NCI-H1092 (cell line): ENCODE measurements at places on chromosomes 7 and 10.

DNA sequence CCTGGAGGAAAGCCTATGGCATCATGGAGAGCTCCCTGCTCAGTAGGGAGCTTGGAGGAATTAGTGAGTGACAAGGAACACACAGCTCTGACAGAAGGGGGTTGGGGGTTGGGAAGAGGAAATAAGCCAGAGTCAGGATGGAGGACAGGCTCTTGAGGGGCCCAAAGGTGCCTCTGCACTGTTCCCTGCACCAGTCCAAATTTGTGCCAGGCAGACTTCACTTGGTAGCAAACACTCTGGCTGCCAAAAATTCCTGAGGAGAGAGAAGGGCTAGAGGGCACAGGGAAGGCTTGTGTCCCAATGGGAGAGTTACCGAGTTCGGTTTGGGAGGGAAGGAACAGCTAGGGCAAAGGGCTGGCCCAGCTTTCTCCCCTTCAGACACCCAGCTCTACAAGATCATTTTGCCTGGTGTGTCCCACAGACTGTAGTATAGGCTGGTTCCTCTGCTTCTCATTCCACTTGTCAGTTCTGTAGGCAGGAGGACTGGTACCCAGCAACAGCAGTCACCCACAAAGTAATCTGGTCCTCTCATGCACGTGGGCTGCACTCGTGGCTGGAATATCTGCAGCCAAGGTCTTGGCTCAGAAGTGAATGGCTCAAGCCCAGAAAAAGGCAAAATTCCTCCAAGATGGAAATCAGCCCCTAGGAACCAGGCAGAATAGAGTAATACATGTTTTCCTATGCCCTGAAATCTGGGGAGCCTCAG lies 8.0 kb upstream of the KCNIP2 start:
- DNase-seq: no peak

- DNase-seq: no peak
Observed at GRCh38 chr7:8549046-8549445, 115.6 kb downstream of the NXPH1 start.

DNA sequence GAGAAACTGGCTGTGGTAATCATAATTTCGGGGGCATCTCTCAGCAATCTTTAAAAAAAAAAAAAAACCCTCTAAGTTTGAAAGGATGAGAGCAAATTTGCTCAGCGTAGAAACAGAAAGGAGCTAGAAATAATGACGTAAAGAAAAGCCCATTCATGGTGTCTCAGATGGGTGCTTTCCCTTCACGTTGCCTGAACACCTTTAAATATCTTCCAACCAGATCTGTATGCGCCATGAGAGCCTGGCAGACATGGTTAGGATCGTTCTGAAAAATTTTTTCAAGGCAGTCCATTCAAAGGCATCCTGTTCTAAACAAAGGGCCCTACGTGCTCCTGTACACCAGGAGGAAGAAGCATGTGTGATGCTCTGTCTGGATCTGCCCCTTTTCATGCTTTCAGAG lies 141.2 kb upstream of the C1QL3 start:
- DNase-seq: no peak

DNA sequence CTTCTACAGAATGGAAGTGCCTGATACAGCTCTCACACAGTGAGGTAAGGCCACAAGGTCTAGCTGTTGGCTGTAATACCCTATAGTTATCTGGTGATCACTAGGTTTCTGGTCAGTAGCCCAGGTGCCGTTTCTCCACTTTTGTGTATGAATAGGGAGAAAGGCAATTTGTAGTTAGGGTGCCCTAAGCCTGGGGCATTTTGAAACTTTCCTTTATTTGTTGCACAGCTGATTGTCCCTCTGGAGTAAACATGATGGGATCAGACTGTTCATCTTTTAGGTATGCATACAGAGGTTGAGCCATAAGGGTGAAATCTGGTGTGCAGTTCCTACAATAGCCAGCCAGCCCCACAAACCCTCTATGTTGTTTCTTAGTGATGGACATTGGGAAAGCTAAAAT lies 112.4 kb downstream of the ANKRD26 start:
- DNase-seq: no peak

GRCh38 chr10:98033515-98033914 lies 3.1 kb upstream of the CRTAC1 start:
- no peak for DNase-seq

- no peak for DNase-seq
Observed at GRCh38 chr10:132199268-132199853, 12.6 kb downstream of the DPYSL4 start.

DNA sequence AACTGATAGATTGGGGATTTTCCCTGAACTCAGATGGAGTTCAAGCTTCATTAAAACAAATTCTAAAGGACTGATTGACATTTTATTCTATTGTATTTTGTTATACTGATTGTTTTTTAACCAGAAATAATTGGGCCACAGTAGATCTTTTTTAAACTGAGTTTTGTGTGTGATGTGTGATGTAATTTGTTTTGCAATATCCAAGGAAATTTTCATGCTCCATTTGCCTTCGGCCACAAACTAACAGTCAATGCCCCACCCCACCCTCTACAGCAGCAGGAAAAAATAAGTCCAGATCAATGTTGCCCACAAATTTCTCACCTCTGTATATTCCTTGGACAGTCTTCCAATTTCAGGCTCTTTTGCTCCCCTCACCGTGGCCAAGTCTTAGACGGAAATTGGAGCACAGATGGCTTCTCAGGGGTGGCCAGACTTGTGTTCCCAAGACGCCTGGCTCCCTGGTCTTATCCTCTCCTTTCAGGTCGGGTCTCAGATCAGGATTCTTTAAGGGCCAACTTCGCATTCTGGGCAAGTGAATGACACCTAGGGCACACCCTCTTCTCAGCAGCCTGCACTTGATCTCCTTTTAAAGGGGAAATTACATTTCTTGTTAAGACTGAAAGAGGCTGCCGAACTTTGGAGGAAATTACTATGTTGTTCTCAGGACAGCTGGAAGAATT lies at the start of gene SVOPL:
TSS of gene SVOPL (minus strand) at position 506 of the 680 bp plus-strand sequence. CDS start 22,317 bp downstream, outside the sequence.
- no peak for DNase-seq

DNA sequence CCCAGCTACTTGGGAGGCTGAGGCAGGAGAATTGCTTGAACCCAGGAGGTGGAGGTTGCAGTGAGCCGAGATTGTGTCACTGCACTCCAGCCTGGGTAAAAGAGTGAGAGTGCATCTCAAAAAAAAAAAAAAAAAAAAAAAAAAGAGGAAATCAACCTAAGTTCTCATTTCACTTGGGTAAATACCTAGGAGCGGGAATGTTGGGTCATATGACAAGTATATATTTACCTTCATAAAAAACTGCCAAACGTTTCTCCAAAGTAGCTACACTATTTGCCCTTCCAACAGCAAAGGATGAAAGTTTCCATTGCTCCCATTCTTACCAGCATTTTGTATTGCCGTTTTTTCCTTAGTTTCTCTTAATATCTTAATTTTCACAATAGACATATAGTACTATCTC lies 9.8 kb downstream of the P4HA1 start:
- no peak for DNase-seq

DNA sequence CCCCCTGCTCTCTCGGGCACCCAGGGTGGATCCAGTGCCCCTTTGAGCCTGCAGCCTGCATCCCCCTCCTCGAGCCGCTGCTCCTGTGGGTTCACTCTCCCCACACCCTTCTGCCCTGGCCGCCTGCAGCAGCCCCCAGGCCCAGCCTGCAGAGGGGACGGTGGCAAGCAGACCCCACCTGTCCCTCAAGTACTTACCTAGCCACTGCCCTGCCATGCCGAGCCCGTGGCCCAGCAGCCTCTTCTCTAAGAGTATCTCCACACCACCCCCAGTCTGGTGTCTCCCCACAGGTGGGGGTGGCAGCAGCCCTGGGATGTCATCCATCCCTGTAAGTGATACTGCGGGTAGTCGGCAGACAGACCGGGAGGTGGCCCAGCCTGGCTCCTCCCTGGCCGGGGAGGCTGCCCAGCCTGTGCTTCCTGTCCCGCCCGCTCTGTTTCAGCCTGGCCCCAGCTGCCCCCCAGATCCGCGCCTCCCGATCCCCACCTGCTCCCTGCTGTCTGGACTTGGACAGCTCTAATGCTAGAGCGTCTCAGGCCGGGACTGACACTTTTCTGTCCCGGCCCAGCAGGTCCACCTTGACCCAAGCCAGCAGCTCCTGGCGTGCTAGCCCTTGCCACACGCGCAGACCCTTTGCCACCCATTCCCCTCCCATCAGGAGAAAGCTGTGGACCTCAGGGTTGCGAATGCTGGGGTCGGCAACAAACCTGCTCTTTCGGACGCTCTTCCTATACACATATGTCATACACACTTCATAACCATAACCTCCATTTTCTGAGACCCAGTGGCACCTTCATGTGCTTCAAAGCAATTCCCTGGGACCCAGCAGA lies 25.0 kb downstream of the YKT6 start:
- no peak for DNase-seq

DNA sequence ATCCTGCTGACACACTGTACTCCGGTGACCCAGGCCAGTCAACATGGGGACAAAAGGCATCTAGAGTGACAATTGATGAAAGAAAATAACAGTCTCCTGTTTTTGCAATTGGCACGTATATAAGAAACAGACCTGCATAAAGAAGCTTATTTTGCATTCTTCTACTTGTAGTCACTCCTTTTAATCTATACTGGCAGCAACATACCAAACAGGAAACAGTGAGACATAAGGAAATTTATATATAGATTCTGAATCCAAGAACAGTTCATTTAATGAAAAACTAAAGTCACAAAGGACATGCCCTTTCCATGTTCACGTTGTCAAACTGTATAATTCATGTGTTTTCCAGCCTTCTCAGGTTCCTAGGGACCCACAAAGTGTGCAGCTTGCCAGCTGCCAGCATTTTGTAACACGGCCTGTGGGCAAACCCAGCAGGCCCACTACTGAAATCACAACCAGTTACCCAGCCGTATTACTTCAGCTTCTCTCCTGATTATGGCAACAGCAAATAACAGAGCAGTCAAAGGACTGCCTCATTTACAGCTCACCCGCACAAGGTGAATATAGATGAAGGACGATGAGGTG lies 72.3 kb downstream of the AMPH start:
- no peak for DNase-seq

GRCh38 chr7:117674617-117675016 lies 194.8 kb downstream of the CFTR start:
- peak; percentile 20 for DNase-seq

DNA sequence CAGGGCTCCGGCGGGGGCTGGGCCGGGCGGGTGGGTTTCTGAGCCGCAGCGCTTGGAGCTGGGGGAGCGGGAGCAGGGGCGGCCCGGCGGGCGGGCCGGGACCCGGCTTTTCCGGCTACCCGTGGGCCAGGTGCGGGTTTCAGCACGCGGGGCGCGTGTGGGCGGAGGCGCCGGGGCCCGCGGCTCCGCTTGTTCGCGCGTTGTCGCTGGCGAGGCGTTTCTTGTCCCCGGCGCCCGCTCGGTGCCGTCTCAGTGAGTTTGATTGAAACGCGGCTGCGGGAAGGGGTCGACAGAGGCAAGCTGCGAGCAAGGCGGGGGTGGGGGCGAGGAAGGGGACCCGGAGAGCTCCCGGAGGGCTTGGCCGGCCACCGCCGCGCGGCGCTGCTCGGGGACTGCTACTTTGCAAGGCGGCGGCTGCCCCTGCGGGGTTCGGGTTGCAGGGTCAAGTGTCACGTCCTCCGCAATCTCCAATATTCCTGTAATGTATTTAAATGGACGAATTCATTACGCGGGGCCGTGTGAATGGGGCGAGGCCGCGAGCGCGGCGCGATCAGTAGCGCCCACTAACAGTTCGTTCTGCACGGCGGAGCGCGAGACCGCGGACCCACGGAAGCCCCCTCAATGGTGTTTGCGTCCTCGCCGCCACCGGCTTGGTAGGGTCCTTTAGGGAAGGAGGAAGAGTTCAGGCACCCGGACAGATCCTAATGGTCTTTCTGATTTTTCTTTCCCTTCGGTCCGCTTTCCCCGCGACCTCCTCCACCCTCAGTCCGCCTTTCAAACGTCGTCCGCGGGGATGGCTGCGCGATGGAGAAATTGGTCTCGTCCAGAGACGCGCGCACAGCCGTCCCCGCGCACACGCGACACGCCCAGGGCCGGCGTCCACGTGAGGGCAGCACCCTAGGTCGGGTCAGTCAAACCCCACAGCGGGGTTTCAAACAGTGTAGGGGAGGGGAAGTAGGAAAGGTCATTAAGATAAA lies 76.9 kb downstream of the INSIG1 start:
- no peak for DNase-seq
